ENCODE measurements at places on chromosomes 6 and 20.
A peak's percentile ranks its signal among the peaks of the same experiment; 100 is the strongest.

- no peak for DNase-seq
These were observed 127.0 kb downstream of the CEBPB start for GRCh38 chr20:50317609-50318008.

DNA sequence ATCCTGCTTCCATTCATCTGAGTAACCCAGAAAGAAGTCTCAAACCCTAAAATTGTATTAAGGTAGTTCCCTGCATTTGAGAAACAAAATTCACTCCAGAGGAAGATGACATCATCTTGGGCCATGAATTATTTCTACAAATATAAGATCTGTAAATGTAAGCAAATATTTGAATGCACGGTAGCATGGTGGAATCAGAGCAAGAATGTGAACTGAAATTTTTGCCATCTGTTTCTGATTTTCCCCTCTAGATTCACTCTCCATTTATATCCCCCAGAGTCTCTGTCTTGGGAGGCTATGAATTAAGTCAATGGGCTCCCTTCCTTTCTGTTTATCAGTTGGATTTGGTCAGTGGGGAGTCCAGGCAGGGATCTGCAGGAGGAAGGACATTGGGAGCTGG is 5.8 kb upstream of the MAP3K5 start:
- DNase-seq, result no peak

GRCh38 chr6:45438849-45439406 is 61.2 kb upstream of the SUPT3H start:
- DNase-seq, result no peak

GRCh38 chr20:64107736-64108457 is 532 bp upstream of the NPBWR2 start:
- no peak for DNase-seq

DNA sequence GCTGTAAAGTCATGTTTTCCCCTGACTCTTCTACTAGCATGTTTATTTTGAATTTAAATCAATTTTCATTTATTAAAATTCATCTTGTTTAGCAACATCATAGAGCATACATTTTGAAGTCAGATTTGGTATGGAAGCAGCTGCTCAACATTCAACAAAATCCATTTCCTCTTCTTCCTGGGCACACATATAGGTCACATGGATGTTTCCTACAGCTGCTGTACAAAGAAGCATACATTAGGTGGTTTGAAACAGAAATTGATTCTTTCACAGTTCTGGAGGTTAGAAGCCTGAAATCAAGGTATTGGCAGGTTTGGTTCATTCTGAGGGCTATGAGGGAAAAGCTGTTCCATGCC is 495.2 kb downstream of the RFPL4B start:
- DNase-seq, result no peak

DNA sequence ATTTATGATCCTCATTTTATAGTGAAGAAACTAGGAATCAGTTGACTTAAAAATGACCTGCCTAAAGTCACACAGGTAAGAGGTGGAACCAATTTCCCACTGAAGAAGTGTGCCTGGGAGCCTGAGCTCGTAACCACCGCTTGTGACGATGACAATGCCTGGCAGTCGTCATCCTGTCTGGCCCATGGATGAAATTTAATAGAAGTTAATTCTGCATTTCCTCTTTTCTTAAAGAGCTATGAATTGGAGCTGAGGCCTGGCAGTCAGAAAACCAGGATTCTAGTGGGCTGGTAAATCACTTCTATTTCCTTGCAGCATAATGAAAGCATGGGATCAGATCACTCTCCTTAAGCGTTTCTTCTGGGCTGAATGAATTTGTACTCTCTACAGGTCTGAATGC is 200.0 kb upstream of the SGK1 start:
- DNase-seq, result no peak

DNA sequence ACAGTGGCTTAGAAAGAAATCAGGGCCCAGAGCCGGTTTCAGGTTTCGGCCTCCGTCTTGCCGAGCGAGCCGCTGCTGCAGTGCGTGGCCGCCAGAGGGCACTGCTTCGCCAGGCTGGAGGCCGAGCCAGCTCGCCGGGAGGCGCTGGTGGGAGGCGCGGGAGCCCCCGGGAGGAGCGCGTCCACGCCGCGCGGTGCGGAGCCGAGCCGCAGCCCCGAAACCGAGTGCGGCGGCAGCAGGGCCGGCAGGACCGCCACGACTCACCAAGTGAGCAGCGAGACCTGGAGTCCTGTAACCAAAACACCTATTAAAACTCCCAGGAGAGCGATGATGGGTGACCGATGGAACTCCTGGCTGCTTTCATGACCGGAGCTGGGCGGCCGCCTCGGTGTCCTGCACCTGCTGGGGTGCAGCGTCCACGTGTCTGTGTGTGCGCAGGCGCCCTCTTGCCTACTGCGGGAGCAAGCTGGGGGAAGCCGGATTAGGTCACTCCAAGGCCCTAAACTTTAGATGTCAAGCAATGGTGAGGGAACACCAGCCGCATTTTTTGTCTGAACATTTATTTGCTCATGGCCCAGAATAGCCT is 186.9 kb upstream of the UST start:
- peak; percentile 77 for DNase-seq

DNA sequence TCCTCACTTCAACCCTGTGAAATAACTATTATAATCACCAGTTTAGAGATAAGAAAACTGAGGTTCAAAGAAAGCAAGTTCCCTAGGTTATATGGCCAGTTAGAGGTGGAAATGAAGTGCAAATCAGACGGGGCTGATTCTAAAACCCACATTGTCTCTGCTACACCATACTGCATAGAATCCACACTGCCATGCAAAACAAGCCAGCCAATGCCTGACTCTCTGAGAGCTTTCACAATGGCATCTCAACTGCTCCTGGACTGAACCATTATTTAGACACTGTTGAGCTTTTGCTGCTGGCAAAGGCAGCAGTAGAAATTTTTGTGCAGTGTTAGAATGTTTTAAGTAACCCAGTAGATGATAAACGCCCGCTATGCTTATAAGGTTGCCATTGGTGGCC is 195.2 kb upstream of the CNR1 start:
- no peak for DNase-seq

DNA sequence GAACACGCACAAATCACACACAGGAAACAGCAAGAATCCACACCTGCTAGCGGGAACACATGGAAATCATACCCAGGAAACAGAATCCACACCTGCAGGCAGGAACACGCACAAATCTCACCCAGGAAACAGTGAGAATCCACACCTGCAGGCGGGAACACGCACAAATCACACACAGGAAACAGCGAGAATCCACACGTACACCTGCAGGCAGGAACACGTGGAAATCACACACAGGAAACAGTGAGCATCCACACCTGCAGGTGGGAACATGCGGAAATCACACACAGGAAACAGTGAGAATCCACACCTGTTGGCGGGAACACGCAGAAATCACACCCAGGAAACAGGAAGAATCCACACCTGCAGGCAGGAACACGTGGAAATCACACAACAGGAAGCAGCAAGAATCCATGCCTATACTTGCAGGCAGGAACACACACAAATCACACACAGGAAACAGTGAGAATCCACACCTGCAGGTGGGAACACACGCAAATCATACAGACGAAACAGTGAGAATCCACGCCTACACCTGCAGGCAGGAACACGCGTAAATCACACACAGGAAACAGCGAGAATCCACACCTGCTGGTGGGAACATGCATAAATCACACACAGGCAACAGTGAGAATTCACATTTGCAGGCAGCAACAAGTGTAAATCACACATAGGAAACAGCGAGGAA is 108.6 kb downstream of the DLL1 start:
- no peak for DNase-seq

DNA sequence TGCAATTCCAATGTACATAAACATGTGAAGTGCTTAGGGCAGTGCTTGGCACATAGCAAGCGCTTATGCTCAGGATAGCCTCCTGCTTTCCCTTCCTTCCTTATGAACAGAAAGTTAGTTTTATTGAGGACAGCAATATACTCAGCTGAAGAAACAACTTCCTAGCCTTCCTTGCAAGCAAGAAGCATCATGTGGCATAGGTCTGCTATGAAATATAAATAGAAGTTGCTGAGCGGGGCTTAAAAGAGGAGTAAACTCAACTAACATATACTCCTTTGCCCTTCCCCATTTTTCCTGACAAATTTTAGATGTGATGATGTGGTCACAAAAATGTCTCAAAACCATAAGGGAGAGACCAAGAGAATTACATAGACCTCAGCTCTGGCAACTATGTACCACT is 98.9 kb downstream of the KIF16B start:
- no peak for DNase-seq

DNA sequence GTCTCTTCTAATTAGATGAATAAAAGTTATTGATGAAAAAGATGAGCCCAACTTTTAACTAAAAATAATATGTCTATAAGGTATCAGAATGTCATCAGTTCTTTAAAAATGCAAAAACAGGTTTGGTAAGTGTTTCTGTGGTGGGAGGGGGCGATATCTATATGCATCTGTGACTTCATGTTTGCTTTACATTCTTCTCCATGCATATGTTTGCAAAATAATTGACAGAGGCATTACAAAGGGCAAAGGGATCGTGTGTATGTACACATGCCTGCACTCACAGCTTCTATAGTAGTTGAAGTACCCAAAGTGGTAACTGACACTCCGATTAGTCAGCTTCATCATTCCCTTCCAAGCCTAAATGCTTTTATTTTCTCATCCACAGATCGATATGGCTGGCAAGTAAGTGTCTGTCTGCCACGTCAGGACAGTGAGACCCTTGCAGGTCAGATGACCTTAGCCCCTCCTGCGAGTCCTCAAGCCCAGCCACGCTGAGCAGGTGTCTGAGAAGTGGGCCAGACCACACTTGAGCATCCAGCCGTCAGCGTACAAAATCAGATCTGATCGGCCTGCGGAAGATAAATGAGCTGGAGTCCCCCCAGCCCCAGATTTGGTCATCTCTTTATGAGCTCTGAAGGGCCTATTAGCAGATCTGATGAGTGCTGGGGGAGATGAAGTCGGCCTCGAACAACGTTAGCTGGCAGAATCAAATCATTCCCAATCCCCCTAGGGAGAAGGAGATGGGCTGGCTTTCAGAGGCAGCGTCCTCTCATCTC is 369.1 kb downstream of the MAFB start:
- DNase-seq, result peak; percentile 70

- DNase-seq, result no peak
These were observed 501.8 kb downstream of the CD83 start for GRCh38 chr6:14619419-14619781.

DNA sequence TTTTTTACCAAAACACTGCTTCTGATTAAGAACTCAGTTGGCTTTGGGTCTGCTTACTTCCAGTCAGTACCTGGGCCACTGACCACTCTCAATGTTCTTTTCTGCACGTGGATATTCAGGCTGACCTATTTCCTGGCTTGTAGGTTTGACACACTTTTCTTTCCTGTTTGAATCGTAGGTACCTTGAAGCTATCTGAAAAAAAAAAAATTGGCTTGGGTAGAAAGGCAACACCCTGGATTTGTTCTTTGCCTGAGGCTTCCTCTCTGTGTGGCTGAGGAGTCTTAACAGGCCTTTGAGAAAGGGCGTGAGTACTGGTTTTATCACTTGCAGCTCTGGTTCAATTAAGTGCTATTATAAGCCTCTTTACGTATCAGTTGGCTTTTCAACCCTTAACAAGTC is 60.6 kb upstream of the IL20RA start:
- no peak for DNase-seq

- no peak for DNase-seq
These were observed 406.3 kb downstream of the TAF4 start for GRCh38 chr20:61659246-61659993.

GRCh38 chr6:140012150-140012549 is 637.7 kb upstream of the CITED2 start:
- DNase-seq, result no peak

Measured in NCI-H82 (cell line).